ENCODE measurements at places on chromosomes 11 and 22.

GRCh38 chr11:105034813-105035620 is at the start of gene CASP1:
CASP1 (minus strand) TSS chr11:105035144; CDS start chr11:105035113, 31 bp downstream.
- DNase-seq = peak; percentile 33

GRCh38 chr11:66417000-66417399 is 3.8 kb upstream of the NPAS4 start:
- no peak for DNase-seq

DNA sequence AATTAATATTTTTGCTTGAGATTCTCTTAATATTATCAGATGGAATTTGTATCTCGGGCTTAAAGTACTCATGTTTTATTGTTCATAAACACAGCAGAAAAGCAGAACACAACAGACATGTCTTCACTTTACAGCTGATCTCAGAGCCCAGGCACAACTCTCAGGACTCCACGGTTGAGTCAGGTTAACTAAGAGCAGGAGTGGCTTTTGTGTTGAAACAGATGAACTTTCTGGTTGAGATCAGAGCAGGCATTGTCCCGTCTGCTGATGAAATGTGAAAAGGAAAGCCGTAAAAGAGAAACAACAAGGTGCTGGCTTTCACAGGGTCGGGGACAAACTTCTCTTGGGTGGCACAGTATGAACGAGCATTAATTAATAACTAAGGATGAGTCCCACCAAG is 49.0 kb downstream of the JHY start:
- no peak for DNase-seq

DNA sequence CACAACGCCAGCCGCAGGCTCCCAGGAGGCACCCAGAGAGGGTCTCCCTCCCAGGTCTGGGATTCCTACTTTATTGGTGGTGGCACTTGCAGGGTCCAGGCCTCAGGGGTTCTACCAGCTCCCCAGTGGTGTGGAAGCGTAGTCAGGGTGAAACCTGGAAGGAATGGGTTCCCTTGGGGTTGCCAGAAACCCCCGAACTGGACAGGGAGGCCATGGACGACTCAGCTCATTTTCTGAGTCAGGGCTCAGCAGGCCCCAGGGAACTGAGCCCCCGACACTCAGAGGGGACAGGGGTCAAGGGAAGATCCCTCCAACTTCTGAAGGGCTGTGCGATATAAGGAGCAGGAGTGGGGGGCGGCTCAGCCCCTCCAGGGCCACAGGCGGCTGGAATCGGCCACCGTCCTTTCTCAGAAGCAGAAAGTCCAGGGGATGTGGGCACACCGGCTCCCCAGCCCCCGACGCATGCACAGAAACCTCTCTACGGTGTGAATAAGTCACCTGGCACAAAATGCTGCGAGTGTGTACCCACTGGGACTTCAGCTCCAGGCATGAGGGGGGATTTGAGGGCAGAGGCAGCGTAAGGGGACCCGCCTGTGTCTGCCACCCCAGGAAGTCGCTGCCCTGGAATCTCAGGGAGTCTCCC is 25.1 kb downstream of the MRGPRG start:
- no peak for DNase-seq

DNA sequence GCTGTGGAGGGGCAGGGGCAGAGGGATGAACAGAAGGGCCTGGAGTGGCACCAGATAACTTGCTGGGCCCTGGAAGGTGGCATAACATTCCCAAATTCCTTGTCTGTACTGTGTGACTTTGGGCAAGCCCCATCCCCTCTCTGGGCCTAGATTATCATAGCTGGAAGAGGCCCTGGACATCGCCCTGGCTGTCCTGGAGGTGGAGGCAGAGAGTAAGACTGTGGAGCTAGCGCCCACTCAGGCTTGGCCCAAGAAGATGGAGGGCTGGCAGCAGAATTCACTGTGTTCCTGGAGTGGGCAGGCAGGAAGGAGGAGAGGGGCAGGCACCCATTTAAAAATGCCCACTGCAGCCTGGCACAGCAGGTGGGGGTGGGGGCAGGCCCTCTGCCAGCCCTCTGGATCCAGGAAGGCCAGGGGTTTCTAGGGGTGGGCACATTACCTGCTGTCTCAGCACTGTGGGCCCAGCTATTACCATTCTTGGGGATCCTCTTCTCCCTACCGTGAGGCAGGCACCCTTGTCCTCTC is 22.6 kb downstream of the ARHGEF17 start:
- no peak for DNase-seq

GRCh38 chr11:73192272-73192671 is 25.8 kb upstream of the P2RY2 start:
- no peak for DNase-seq

DNA sequence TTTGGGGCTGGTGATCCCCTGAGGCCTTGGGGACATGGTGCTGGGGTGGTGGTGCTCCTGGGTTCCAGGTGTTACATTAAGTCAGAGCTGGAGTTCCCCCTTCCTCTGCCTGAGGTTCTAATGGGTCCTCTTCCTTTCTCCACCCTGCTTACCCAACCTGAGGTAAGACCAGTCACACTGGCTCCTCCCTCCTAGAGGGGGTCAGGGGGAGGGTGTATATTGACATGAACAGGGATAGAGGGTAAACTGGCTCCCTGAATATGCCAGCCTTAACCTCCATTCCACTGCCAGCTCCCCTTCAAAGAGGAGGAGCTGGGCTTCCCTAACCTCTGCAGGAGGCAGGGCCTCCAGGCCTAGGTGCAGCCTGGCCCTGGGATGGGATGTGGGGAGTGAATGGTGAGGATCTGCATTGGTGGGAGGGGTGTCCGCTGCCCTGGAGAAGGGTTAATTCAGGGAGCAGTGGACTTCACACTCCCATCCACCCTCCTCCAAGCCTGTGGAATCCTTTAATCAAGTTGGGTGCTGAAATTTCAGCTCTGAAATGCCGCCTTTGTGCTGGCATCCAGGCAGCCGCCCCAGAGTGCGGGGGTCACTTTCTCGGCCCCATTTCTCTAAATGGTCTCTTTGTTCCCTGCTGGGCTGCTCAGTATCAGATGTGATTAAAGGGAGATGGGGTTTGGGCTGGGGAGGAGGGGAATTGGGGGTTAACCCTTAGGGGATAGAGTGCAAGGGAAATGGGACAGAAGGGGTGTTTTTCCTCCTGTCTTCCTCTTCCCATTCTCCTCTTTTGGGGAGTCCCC is 15.2 kb downstream of the POLR2F start:
- no peak for DNase-seq

GRCh38 chr11:125957618-125958332 is 11.9 kb downstream of the VSIG10L2 start:
- no peak for DNase-seq
